Activated CD4-positive, alpha-beta T cell treated with anti-CD3 and anti-CD28 coated beads for 48 hours (primary cell): ENCODE measurements at places on chromosomes 16 and 17.

GRCh38 chr16:49352892-49353291, 20.7 kb upstream of the C16orf78 start:
- no peak for DNase-seq

DNA sequence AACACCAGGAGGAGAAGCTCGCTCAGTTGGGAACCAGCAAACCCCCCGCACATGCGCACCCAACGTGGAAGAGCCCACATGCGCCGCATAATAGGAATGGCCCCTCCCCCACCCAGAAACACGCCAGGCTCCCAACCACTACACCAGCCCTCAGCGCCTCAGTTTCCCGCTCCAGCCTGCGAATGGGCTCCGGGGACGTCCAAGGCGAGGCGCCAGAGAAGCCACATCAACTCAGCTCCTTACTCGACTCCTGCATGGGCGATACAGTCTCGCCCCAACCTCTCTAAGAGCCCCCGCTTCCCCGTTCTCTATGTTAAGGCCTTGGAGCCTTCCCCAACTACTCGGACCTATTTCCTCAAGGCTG, 504 bp downstream of the SRSF1 start:
- peak; percentile 81 for DNase-seq

DNA sequence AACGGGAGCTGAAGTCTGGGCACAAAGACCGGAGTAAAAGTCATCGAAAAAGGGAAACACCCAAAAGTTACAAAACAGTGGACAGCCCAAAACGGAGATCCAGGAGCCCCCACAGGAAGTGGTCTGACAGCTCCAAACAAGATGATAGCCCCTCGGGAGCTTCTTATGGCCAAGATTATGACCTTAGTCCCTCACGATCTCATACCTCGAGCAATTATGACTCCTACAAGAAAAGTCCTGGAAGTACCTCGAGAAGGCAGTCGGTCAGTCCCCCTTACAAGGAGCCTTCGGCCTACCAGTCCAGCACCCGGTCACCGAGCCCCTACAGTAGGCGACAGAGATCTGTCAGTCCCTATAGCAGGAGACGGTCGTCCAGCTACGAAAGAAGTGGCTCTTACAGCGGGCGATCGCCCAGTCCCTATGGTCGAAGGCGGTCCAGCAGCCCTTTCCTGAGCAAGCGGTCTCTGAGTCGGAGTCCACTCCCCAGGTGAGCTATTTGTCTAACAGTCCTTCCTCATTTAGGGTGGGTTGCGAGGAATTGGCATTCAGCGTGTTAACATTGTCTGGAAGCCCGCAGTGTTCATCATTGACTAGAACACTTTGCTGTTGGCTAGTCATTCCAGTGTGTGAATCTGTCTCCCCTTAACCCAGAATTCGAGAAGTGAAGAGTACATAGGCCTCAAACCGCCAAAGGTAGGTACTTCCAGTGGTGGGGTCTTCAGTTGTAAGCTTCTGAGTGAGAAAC, 1.5 kb downstream of the CDK12 start:
- no peak for DNase-seq

GRCh38 chr16:83138512-83138911, 511.7 kb downstream of the CDH13 start:
- no peak for DNase-seq

GRCh38 chr16:3431779-3432219, 11.5 kb downstream of the ZNF597 start:
- DNase-seq: peak; percentile 77

DNA sequence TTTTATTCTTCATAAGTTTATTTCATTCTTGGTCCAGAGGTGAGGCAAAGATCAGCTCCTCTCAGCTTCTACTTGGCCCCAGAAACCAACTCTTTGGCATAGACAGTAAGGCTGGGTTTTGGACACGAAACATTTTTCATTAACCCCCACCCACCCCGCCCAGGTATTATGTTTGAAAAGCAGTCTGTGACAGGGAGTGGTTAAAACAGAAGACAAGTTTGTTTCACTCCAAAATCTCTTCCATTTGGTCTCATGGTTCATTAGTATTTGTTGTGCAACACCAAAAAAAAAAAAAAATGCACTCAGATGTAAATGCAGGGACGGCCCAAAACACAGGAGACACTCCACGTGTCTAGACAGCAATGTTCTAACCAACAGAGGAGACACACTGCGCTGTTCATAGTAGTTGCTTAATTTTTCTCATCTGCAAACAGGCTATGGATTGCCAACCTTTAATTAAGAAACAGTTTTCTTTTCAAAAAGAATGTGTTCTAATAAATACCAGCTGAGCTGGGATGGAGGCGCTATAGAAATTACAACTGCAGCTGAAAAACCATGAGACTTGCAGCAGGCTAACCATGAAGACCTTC, 39.8 kb upstream of the MMP2 start:
- DNase-seq: no peak

DNA sequence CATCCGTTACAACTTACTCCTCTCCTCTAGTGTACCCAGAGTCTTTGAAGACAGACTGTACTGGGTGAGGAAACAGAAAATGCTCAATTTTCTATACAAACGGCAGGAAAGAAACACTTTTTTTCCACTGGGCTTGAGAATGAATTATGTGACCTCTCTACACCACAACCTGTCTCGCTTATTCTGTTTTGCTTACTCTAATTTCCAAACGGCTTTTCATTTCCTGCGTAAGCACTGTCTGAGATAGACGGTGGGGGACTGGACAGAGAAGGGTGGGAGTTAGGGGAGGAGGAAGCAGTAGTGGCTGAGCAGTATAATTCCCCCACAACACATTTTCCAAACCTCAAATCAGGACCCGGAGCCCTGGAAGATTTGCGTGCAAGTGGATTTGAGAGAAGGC, 191.4 kb upstream of the SDK2 start:
- DNase-seq: no peak

DNA sequence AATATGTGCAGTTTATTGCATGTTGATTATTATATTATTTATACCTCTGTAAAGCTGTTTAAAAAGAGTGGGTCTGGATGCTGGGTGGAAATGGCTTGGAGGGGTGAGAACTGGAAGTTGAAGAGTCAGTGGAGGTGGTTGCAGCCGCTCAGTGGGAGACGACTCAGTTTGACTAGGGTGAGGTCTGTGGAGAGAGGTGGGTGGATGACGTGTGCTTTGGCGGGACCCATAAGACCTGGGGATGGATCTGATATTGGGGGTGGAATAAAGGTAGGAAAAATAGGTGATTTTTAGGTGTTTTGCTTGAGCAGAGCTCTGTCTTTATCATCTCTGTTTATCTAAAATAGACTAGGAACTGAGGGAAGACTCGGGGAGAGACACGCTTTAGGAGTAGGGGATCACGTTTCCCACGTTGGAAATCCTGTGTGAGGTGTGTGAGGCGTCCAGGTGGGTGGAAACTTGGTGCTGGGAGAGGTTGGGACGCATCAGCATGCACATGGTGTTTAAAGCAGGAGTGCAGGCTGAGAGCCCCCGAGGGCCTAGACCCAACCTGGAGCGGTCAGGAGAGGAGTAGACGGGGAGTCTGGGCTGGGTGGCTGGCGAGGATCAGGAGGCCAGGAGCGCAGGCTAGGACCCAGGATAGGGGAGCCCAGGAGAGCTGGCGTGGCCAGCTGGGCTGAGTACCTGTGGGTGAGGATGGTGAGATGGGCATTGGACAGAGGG, 17.2 kb downstream of the NT5M start:
- no peak for DNase-seq

DNA sequence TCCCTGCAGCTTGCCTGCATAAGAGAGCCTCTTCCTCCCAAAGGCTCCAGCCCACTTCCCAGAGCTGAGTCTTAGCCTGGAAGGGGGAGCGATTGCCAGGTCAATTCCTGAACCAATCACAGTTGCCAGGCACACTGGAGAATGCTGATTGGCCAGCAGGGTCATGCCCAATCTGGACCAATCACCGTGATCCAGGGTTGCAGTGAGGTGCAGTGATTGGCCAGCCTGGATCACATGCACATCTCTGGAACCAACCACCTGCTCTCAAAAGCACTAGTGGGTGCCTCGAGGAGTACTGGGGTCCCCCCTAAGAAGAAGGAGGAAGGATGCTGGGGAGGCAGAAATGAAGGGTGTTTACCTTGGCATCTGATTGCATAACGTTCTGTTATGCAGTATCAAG, 18.4 kb downstream of the NAGPA start:
- no peak for DNase-seq

DNA sequence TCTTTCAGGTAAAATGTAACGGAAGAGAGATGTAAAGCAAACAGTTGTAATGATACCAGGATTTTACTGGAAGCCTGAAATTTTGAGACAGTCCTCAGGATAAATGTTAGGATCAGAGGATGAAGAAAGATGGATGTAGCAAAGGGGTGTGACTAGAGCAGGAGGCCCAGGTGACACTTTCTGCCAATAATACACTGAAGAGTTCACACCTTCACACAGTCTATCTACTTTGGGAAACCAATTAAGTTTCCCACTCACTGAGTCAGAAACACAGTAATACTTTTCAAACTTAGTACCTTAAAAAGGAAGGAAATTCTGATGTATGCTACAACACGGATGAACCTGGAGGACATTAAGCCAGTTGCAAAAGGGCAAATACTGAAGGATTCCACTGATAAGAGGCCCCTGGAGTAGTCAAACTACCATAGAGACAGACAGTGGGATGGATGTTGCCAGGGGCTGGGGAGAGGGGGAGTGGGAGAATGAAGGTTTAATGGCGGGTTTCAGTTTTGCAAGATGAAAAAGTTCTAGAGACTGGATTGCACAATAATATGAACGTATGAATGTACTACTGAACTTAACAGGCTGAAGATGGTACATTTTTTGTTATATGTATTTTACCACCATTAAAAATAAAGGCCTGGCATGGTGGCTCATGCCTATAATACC, 62.3 kb downstream of the CYTH1 start:
- peak; percentile 39 for DNase-seq
